ENCODE measurements at places on chromosomes 2 and 18. TPM values are rescaled to one million over a fixed set of nuclear protein-coding genes. Genes with fewer than 3 reads are reported as not detected.

DNA sequence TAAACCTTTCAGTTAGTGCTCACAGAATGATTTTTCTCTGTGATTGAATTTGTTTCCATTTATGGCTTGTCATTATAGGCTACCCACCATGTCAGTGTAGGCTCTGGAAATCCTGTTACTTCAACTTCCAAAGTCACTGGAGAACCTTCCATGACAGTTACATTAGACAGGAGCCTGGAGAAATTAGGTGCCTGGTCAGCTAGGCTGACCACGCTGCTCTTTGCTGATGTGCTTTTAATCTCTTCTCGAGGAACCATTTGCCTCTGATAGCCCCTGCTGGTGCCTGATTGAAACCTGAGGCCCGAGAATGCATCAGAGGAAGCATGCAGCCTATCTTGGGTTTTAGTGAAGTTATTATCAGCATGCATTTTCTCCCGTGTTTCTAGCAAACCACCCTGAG, 29.6 kb upstream of the TTN start:
- DNase-seq, result peak; percentile 6

DNA sequence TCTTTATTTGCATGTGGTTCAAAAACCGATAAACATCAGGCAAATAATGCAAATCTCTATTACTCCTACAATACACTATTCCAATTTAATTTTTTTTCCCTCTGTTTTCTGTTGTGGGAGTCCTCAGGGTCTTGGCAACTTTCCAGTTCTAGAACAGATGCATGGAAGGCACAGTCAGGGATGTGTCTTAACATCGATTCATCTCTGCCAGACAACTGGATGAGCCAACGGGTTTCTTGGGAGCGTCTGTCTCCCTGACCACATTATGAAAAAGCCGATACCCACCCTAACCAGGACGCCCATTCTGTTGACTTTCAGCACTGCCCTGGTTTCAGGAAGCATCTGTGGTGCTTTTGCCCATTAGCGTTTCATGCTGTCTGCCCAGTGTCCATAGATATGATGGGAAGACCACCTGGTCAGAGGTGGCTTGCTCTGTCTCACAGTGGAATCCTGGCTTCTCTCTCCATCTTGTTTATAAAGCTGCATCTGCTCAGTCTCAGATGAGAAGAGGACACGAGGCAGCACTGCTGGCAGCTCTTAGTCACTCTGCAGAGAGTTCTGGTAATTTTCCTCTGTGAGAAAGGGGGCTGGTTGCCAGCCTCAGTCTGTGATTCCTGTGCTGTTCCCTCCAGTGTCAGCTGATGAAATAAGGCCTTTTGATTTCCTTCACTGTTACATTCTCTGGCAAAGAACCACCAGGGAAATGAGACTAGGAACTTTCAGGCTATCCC, 57.9 kb upstream of the KCNE4 start:
- DNase-seq, result no peak

GRCh38 chr2:158624071-158624667, 167.4 kb downstream of the PKP4 start:
- DNase-seq, result no peak

DNA sequence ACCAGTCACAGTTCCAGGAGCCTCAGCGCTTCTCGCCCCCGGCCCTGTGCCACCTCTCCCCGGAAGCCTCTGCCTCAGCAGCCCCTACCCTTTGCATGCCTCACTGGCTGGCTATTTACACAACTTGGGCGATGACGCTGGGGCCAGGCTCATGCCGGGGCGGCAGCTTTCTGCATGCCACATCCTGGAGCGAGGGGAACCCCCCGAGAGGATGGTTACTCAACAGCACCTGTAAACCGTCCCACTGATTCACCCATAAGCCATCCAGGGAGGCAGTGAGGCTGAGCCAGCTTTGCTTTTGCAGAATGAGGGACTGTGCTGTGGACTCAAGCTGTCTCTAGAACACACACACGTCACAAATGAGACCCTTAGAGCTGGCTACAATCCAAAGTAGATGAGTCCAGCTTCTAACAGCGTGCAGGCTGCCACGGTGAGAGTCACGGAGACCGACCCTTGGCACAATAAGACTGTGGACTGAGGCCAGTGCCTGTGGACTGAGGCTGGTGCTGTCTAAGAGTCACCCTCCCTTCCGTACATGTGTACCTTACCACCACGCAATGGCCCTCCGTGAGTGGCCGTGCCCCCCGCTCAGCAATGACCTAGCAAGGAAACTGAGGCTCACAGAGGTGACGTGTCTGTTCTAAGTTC, 45.6 kb upstream of the ODC1 start:
- DNase-seq, result no peak

Gene DOCK10
- 1.1 TPM for total RNA-seq

Gene ROCK1
- 21.7 TPM for total RNA-seq

Gene TSN
- 77.8 TPM for total RNA-seq

Gene ANKRD62
- not detected for total RNA-seq

Gene DCDC2C
- not detected for total RNA-seq

All from H7 (cell line).